RPMI7951 (cell line): ENCODE measurements at places on chromosomes 5 and 9.

GRCh38 chr9:17065062-17065461, 69.8 kb upstream of the CNTLN start:
- no peak for DNase-seq

DNA sequence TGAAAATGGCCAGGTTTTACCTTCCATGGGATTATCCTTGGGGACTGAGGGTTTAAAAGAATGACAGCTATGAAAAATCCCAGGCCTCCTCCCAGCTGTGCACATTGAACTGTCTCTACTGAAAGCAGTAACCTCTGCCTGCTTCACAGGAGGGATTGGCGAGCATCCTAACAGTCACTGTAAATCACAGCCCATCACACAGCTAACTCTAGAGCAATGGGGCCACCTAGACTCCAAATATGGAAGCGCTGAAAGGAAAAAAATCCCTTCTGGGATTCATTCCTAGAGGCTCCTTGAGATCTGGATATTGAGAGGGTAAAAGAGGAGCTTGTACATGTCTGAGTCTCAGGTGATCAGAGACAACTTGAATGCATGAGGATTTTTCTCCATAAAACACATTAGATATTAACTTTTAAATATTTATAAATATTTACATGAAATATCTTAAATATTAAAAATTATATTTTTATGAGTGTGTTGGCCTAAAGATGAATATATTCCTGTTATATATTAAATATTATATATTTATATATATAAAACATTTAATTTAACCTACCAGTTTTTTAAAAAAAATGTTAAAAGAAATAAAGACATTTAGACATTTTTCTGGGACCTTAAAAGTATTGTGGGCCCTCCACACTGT, 133.8 kb upstream of the SLC24A2 start:
- peak; percentile 48 for DNase-seq

GRCh38 chr9:117204971-117205370, 209.9 kb downstream of the ASTN2 start:
- DNase-seq, result no peak

DNA sequence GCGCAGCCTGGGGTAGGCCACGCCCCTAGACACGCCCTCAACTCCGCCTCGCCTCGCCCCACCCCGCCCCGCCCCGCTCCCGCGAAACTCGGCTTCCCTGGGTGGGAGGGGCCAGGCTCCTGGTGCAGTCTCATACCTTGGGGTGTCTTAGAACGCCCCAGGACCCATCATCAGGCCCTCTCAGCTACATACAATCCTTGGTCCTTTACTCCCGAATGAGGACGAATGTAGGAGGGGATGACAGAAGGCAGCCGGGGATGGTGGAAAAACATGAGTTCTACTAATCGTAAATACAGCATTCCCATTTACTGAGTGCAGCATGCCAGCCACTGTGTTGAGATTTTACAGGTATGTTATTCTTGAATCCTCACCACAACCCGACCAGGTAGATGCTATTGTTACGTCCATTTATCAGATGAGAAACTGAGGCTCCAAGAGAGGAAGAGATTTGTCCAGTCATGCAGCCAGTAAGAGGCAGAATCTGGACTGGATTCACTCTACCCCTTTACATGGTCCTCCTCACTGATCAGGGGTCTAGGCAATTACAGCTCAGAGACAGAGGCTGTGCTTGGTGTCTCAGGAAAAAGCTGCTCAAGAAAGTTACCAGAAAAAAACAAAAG, 6.8 kb downstream of the SH2D3C start:
- no peak for DNase-seq

- DNase-seq, result no peak
Observed at GRCh38 chr5:143215690-143216089, 187.8 kb downstream of the NR3C1 start.

GRCh38 chr5:95241635-95242034, 43.3 kb downstream of the MCTP1 start:
- no peak for DNase-seq

- DNase-seq, result no peak
Observed at GRCh38 chr9:127767410-127767809, 11.1 kb downstream of the SH2D3C start.

DNA sequence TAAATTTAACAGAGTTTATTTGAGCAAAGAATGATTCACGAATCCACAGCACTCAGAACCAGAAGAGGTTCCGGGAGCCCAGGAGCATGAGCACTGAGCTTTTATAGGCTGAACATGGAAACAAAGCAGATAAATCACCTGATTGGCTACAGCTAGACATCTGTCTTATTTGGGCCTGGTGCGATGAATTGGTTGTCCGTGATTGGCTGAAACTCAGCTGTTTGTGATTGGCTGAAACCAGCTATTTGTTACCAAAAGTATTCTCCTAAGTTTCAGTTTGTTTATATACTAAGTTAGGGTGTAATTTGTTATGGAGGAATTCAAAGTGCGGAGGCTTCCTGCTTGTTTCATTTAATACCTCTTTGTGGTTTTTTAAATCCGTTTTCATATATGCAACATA, 15.8 kb upstream of the LCP2 start:
- peak; percentile 4 for DNase-seq

- DNase-seq, result no peak
Observed at GRCh38 chr5:149674686-149675085, 55.4 kb upstream of the PPARGC1B start.

DNA sequence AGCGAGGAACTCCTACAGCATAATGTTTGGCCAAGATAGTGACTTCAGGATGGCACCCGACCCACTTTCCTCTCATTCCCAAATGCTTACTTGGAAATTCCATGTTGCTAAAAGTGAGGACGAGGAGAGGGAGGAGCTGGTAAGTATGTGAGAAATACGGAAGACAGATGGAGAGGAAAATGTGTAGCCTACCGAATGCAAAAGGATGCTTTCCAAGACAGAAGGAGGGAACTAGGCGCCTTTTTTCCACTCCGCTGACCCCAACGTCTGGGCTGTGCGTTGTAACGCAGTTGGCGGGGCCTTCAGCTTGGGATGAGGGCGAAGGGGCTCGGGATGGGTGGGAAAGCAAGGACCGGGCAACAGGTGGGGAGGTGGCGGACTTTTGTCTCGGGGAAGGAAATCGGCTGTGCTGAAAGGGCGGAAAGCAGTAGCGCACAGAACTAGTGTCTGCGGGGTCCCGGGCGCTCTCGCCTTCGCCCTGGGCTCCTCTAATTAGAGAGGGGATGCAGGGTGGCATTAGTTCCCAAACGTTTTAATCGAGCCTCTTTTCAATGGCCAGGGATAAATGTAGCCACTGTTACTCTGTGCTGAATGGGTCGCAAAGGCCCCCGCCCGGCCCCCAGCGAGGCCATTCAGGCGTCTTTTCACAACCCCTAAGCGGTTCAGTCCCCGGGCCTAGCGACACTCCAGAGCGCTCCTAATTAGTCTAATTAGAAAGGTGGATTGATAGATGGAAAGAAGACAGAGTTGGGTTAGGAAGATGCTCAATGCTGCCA, 12.6 kb downstream of the FOXD1 start:
- no peak for DNase-seq

DNA sequence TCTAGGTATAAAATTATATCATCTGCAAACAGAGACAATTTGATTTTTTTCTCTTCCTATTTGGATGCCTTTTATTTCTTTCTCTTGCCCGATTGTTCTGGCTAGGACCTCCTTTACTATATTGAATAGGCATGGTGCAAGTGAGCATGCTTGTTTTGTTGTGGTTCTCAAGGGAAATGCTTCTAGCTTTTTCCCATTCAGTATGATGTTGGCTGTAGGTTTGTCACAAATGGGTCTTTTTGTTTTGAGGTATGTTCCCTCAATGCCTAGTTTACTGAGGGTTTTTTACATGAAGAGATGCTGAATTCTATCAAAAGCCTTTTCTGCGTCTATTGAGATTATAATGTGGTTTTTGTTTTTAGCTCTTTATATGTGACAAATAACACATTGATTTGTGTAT, 198.2 kb upstream of the GHR start:
- no peak for DNase-seq

- DNase-seq, result no peak
Observed at GRCh38 chr5:169344629-169345028, 43.7 kb upstream of the SLIT3 start.

- no peak for DNase-seq
Observed at GRCh38 chr9:134807716-134808446, 72.7 kb upstream of the FCN2 start.

DNA sequence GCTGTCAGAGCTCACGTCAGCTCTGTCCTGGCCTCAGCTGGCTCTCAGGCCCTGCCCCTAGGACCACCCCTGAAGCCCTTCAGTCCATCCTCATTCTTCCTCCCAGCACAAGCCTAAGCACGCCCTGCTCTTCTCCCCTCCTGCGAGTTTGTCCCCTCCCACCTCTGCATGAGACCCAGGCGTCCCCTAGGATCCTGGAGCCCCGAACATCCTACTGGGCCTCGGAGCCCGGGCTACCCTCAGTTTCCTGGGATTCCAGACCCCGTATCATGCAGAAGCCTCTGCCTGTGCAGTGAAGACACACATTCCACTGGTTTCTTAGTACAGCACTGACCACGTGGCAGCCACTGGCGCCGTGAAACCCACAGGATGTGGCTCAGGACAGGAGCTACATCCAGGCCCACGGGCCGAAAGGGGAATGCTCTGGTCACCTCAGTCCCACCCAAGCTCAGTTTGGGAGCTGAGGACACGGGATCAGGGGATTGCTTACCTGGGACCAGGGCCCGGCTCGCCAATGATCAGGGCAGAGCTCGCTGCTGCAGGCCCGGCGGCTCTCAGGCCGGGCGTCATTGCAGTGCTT, 64.2 kb downstream of the ZNF354C start:
- DNase-seq, result no peak

- DNase-seq, result no peak
Observed at GRCh38 chr5:150372639-150373038, 15.1 kb downstream of the TCOF1 start.

DNA sequence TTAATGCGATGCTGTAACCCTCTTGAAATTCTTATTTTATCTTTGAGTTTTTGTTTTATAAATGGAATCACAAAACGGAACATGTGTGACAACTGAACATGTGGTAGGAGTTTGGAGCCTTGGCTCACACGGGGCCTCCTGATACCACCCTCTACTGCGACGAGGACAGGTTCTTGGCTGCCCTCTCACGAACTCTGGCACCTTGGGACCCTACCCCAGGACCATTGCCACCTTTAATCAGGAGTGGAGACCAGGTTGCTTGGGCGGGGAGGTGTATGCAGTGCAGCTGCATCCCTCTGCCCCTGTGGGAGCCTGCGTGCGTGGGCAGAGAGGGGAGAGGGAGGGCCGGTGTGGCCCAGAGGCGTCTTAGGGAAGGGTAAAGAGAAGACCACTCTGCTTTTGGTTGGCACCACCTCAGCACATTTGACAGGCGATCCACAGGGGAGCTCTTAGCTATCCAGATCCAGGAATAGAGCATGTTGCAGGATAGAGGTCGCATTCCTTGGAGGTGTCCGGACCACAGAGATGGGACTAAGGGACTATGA, 753.9 kb upstream of the PTPRD start:
- no peak for DNase-seq

DNA sequence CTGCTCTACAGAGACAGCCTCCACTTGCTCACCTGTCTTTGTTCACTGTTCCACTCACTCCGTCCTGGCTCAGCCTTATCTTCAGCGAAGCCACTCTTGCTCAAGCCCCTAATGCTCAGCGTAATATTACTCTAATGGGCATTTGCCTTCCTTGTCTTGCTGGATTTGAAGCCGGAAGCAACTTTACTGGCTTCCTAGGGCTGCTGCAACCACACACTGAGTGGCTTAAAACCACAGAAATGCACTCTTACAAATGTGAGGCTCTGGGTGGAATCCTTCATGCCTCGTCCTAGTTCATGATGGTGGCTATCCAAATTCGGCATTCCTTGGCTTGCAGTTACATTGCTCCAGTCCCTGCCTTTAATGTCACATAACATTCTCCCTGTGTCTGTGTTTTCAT, 85.5 kb upstream of the MARCHF11 start:
- DNase-seq, result peak; percentile 6

DNA sequence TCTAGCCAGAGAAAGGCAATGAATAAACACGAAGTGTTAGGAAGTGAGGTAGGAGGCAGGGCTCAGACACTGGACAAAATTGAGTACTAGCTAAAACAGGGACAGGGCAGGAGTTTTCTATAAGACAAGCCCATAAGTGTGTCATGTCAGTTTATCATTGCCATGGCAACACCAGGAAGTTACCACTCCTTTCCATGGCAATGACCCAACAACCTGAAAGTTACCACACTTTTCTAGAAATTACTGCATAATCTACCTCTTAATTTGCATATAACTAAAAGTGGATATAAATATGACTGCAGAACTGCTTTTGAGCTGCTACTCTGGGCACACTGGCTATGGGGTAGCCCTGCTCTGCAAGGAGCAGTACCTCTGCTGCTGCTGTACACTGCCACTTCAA, 442.5 kb upstream of the COX7C start:
- no peak for DNase-seq

- DNase-seq, result no peak
Observed at GRCh38 chr9:8782237-8782636, 982.7 kb upstream of the DMAC1 start.

DNA sequence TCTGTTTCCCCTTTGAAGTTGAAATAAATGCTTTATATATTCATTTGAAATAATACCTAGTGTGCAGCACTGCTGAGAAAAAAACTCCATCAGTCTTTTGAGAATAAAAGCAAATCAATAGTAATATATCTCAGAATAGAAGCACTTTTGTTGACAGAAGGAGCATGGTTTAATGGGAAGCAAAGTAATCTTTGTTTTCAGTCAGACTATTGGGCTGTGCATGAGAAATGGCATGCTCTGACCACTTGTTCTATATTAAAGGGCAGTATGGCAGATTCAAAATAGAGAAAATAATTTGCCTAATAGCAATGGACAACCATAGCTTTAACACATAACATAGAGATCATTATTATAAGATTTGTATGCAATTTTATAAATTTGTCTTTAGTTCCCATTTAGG, 12.4 kb downstream of the CDH10 start:
- no peak for DNase-seq

DNA sequence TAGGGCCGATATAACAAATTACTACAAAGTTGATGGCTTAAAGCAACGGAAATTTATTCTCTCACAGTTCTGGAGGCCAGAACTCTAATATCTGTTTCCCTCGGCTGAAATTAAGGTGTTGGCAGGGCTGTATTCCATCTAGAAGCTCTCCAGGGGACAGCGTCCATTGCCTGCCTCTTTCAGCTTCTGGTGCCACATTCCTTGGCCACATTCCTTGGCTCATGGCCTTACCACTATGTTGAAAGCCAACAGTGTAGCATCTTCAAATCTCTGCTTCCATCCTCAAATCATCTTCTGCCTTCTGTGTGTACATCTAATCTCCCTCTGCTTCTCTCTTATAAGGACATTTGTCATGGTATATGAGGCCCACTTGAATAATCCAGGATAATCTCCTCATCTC, 17.2 kb downstream of the FGF10 start:
- no peak for DNase-seq

DNA sequence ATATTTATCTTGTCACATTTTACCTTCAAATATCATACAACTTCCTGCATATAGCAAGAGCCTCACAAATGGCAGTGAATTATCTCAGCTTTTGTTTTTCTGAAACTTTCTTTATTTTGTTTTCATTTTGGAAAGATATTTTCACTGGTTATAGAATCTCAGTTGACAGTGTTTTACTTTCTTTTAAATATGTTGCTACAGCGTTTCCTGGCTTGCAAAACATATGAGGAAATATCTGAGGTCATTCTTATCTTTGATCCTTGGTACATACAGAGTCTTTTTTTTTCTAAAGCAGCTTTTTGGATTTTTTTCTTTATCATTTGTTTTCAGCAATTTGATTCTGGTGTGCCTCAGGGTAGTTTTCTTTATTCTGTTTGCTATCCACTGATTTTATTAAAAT, 77.6 kb upstream of the CEP78 start:
- no peak for DNase-seq
